Activated CD4-positive, alpha-beta T cell treated with anti-CD3 and anti-CD28 coated beads, Interleukin-2, amount 10 ng/mL, durations not matched to agents 24 days and 14 days (primary cell): ENCODE measurements at places on chromosomes 11 and 22. TPM values are rescaled to one million over a fixed set of nuclear protein-coding genes. Genes with fewer than 3 reads are reported as not detected.

GRCh38 chr11:1283906-1284305 lies 25.5 kb downstream of the TOLLIP start:
- DNase-seq, result no peak

The MMP13 gene
- total RNA-seq, result not detected in 2 replicates

- DNase-seq, result no peak
These were observed 44.0 kb downstream of the GRAMD1B start for GRCh38 chr11:123473941-123474677.

The ANO5 gene
- not detected in 2 replicates for total RNA-seq

DNA sequence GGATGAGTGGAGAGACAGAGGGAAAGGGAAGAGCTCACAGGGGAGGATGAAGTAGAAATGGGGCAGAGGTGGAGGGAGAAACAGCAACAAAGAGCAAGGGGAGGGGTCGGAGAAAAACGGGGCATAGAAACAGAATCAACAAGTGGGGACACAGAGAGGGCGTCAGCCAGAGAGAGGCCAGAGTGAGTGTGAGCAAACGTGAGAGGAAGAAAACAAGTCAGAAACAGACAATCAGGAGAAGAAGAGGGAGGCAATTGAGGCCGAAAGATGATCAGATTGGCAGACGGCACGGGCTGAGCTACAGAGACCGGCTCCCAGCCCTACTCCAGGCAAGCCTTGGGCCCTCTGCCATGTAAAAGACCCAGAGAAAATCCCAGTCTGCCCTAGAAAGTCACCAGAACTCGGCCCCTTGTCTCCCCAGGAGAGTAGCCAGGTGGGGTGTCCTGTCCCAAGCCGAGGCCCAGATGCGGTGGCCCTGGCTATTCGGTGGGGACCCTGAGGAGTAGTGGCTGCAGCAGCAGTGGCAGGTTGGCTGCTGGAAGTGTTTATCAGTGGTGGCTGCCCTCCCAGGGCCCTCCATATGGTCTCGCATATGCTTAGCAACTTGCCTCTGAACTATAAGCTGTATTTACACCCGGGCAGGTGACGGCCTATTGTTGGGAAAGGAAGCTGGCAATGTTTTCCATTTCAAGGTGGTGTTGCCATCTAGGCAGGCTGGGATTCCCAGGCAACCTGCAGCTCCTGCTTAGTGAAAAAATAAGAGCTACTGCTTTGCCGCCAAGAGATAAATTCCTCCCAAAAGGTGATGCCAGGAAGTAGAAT lies 14.8 kb upstream of the TSPAN18 start:
- no peak for DNase-seq

GRCh38 chr11:26143566-26144290 lies 188.2 kb upstream of the ANO3 start:
- no peak for DNase-seq

The BIK gene
- total RNA-seq, result 1.7 and 2.5 TPM in 2 replicates

The PC gene
- total RNA-seq, result 13.1 and 15.7 TPM in 2 replicates

GRCh38 chr11:74018331-74019005 lies 9.6 kb upstream of the UCP3 start:
- DNase-seq, result peak; percentile 58

DNA sequence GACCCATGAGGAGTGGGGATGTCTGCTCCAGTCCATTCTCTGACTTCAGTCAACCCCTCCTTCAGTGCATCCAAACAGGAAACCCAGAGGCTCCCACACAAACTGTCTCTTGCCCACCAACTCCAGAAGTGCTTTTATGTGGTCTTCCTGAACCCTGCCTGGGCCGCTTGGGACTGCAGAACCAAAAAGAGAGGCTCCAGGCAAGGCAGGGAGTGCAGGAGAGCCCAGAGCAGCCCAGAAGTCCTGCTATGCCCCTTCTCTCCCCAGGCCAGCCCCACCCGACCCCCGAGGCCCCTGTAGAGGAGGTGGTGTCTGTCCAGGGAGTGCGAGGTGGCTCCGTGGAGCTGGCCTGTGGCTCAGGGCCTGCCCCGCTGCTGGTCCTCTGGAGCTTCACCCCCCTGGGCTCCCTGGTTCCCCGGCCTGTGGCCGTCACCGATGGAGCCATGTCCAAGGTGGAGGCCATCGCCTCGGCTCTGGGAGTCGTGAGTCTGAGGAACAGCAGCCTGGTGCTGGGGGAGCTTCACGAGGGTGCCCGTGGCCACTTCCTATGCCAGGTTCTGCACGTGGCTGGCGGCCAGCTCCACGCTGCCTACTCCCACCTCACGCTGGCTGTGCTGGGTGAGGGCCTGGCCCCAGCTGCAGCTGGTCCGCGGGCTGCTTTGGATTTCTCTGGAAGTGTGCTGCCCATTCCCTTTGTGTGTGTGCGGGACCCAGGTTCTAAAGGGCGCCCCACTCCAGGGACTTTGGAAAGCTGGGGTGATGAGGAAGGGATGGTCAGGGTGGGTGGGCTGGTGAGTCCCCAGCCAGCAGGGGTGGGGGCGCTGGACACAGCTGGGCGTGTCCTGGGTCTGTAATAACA lies 1.8 kb downstream of the VSIG10L2 start:
- no peak for DNase-seq

- no peak for DNase-seq
These were observed 123.4 kb downstream of the CTTN start for GRCh38 chr11:70521475-70522308.

The TRIM6 gene
- 0.14 and 0.62 TPM in 2 replicates for total RNA-seq

GRCh38 chr22:40247976-40248375 lies 70.3 kb downstream of the TNRC6B start:
- peak; percentile 82 for DNase-seq

The CDCA5 gene
- total RNA-seq, result 94.4 and 95.1 TPM in 2 replicates

DNA sequence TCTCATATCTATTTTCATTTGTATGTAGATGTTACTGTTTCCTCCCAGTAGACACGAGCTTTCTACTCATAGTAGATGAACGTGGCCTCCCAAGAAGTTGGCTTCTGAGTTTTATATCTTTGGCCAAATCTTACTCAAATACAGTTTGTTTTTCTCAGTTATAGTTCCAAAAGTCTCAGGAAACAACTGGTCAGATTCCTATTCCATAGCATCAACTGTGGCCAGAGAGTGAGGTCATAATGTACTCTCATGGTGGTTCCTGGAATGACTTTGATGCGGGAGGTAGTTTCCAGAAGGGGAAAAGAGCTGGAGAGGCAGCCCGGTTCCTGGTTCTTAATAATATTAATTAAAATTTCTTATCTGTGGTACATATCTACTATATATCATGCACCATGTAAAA lies 77.3 kb downstream of the SLC17A6 start:
- DNase-seq, result no peak

- DNase-seq, result no peak
These were observed 1021.2 kb downstream of the TBC1D22A start for GRCh38 chr22:47783433-47784366.

DNA sequence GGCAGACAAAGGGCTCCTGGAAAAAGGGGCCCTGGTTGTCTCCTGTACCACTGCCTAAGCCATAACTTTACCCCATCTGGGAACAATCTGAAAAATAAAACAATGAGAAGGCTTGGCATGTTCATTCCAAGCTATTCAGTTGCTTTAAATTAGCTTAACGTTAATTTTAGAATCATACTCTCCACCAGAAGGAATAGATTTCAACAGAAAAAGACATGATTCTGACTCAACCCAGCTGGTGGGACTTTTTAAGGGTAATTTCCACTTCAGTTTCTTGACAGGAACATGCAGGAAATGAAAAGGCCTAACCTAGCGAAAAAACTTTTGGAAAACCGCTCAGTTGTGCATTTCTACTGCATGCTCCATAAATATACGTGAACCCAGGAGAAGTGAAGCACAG lies 7.9 kb downstream of the SF3A1 start:
- DNase-seq, result no peak

The CRYAB gene
- total RNA-seq, result not detected in 2 replicates

DNA sequence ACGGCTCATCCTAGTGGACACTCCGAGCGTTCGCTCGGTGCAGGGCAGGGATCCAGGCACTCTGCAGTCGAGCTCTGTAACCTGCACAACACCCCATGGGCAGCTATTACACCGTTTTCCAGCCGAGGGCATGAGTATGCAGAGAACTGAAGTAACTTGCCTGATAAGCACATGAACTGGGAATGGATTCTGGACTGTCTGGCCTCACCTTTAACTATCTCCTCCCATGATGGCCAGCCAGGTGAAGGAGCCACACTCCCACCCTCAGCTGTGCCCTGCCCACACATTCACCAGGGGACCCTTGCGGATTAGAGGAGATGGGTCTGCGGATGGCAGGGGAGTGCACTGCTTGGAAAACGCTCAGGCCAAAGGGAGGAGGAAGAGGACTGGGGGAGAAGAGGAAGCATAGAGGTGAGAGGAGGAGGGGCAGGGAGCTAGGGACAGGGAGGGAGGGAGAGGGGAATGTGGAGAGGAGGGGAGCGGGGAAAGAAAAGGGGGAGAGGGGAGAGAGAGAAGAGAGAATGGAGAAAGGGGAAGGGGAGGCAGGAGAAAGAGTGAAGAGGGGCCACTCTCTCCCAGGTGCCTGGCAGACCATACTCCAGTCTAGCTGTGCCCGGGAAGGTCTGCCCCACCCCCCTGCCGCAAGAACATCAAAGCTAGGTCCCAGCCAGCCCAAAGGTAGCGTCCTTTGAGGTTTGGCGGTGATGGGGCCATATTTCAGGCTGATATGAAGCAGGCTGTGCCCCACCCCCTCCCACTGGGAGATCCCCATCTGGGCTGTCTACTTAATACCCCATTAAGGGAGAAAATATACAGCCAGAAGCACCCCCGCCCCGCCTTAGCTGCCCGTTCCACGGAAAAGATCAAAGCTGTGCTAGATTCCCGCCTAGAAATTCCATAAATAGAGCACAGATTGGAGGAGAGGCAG lies 33.2 kb upstream of the TCF20 start:
- DNase-seq, result no peak

- DNase-seq, result no peak
These were observed 10.5 kb downstream of the SYNGR1 start for GRCh38 chr22:39360242-39360641.

DNA sequence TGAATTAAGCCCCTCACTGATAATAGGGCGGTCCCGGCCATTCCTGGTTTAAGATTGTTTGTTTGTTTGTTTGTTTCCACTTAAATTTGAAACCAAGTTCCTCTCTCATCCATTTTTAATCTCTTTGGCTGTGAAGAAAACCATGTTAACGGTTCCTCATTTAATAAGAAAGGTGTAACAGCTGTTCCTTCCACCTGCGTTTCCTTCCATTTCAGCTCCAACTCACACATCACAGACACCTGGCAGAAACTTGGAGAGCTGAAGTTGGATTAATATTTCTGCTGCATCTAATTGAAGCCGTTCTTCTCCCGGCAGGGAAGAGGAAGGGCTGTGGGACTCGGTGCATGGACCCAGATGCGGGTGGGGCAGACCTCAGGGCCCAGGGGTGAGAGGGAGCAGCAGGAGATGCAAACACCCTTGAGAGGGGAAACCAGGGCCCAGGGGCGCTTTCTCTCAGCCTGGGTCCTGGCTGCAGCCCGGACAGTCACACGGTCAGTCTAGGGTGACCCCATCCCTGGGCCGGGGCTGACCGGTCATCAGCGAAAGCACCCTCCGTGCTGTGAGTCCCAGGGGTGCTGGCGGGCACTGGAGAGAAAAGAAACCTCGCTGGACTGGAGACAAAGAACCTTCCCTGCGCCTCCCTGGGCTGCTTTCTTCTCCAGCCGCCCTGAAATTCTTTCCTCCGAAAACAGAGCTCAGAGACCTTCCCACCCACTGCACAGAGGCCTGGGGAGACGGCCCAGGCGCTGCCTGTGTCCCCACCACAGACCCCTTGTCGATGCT lies 242.0 kb downstream of the BRD1 start:
- DNase-seq, result no peak

DNA sequence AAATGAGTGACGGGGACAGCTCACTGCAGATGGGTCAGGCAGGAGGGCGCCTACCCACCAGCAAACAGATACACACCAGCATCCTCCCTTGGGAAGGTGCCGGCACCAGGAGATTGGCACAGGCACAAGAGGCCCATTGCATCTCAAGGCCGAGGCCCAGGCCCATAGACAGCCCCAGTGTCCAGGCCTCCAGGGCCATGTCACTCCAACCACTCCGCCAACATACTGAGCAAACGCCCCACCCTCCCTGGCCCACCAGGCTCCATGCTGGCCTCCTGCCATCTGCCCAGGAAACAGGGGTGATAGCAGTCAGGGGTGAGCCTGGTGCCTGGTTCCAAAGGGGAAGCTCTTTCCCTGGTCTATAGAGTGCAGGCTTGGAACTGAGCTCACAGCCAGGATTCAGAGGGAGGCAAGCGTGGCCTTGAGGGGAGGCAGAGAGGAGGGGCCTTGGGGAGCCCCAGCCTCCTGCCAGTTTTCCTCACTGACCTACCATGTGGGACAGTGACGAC lies 34.7 kb downstream of the PISD start:
- DNase-seq, result no peak

GRCh38 chr11:119787074-119787461 lies 58.1 kb upstream of the NECTIN1 start:
- no peak for DNase-seq

The SYT8 gene
- total RNA-seq, result not detected in 2 replicates

DNA sequence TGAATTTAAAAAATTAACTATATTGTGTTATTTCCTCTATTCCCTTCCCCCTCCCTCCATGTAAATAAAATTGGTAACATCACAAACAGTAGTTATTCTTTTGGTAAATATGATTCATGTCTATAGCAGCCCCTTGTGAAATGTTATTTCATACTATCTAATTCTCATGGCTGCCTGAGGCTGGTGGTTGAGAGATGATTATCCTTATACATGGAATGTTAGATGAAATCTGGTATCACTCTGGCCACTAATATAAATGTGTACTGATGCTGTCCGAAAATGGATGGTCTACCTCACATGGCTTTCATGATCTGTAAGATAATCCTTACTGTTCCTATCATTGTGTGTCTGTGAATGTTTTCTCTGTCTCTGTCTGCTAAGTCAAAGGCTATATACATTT lies 25.0 kb upstream of the EXPH5 start:
- no peak for DNase-seq

The TCN2 gene
- total RNA-seq, result 0.35 and 0.45 TPM in 2 replicates

The C11orf97 gene
- not detected in 2 replicates for total RNA-seq

- DNase-seq, result no peak
These were observed 60.4 kb downstream of the BUD13 start for GRCh38 chr11:116712428-116712827.

GRCh38 chr11:102780491-102780918 lies at the start of gene MMP10:
Gene MMP10 (minus strand): TSS chr11:102780628. CDS start chr11:102780591, 37 bp downstream.
- DNase-seq, result no peak
